MG63 (cell line): ENCODE measurements at places on chromosomes 11 and 22.

- DNase-seq, result no peak
These were observed 159.7 kb downstream of the DDX10 start for GRCh38 chr11:108824545-108824944.

- no peak for DNase-seq
These were observed 9.6 kb downstream of the CDPF1 start for GRCh38 chr22:46240506-46240905.

- no peak for DNase-seq
These were observed 29.3 kb downstream of the RTN3 start for GRCh38 chr11:63710476-63711217.

DNA sequence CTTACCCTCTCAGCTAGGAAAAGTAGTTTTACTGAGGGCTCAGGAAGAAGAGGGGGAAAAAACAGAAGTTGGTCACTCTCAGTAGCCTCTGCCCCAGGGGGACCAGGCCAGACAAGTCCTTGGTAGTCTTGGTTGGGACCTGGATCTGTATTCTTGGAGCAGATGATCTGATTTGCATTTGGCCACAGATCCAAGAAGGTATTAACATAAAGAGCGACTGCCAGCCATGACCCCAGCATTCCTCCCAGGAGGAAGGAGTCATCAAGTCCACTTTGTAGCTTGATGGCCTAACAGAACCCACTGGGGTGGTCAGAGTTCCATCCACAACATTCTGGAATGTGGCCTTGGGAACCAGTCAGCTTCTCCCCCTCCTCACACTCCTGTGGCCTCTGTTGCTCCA, 6.0 kb upstream of the LRRC10B start:
- DNase-seq, result no peak

GRCh38 chr11:109223451-109223850, 198.5 kb upstream of the C11orf87 start:
- no peak for DNase-seq

DNA sequence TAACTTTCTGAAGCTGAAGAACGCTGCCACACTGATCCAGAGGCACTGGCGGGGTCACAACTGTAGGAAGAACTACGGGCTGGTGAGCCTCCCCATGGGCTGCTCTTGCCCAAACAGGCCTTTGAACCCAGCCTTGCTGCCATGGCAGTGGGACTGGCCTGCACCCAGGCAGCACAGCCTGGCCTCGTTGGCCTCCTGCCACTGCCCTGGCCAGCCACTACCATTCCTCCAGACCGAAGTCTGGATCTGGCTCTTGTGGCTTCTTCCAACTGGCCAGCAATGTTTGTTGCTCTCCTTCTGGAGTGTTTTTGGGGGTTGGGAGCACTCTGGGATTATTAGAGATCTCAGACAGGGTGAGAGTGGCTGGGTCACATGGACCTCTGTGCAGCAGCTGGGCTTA, 51.0 kb downstream of the MYO7A start:
- DNase-seq, result peak; percentile 25

GRCh38 chr11:120060512-120060911, 77.4 kb downstream of the TRIM29 start:
- DNase-seq, result no peak

DNA sequence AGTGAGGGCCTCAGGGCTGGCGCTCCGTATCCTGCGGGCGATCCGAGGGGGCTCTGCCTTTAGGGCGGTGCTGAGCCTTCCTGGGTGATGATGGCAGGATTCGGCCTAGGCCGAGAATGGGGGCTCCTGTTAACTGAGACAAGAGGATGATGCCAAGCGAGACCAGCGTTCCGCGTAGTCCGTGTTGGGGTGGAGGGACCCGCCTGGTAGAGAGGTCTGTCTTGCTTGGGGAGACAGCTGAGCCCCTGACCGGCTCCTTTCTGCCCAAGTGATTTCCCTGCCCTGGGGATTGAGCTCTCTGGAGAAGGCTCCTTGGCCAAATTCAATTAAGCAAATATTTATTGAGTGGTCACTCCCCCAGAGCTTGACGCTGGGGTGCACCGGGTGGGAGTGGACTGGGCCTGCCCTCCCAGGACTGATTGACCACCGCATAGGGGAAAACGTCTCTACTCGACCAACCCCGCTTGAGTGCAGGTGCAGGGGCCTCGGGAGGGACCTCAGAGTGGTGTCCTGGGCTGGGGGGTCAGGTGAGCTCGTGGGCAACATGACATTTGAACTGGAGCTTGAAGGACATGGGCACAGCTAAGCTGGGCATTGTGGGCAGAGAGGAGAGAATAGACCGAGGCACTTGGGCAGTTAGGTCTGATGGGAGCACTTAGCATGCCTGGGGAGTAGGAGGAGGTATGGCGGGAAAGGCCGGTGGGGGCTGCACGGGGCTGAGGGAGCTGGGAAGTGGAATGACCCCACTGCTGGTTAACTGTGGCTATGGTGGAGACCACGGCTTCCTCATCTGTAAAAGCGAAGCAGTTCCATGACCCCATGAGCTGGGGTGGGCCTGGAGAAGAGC, 1.1 kb downstream of the GNAZ start:
- DNase-seq, result no peak

DNA sequence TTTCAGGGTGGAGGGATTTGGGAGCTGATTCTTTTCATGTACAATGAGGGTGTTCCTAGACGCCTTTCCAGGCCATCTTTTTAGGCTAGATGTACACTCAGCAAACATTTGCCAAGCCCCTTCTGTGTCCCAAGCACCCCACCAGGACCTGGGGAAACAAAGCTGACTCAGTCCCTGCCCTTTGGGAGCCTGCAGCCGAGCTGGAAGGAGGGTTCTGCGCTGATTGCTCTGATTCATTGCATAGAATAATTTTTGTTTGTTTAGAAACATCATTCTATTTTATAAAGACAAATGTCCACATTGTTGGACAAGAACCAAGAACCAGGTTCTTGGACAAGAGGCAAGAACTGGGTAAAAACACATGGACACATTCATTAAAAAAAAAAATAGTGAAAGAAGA, 16.7 kb downstream of the TP53AIP1 start:
- DNase-seq, result no peak

DNA sequence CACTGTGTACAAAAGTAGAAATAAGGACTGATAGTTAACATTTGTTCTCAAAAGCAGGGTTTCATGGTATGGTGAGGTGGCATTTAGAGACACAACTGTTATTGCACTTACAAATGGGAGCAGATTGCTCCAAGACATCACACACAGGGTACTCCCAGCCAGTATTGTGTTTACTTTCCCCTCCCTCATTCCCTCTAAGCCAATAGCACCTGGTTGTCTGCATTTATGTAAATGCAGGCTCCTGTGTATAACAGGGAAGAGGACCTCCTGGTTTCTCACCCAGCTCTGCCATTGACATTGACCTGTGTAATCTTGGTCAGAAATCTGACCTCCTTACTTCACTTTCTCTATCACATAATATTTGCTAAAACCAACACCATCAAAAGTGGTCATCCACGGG, 154.4 kb downstream of the NAV2 start:
- no peak for DNase-seq

- DNase-seq, result no peak
These were observed 15.5 kb downstream of the OTUB1 start for GRCh38 chr11:64001484-64002420.

- peak; percentile 27 for DNase-seq
These were observed 2.5 kb upstream of the LRRC74B start for GRCh38 chr22:21042978-21043859.

GRCh38 chr11:3933165-3933628, 77.7 kb downstream of the STIM1 start:
- no peak for DNase-seq

GRCh38 chr22:39598017-39598965, 27.7 kb downstream of the CACNA1I start:
- DNase-seq, result no peak

- DNase-seq, result no peak
These were observed 6.1 kb downstream of the WNT7B start for GRCh38 chr22:45970705-45971407.

- DNase-seq, result no peak
These were observed 20.2 kb downstream of the BARX2 start for GRCh38 chr11:129395883-129396282.

GRCh38 chr11:69915501-69916250, 96.5 kb upstream of the FGF3 start:
- peak; percentile 72 for DNase-seq

DNA sequence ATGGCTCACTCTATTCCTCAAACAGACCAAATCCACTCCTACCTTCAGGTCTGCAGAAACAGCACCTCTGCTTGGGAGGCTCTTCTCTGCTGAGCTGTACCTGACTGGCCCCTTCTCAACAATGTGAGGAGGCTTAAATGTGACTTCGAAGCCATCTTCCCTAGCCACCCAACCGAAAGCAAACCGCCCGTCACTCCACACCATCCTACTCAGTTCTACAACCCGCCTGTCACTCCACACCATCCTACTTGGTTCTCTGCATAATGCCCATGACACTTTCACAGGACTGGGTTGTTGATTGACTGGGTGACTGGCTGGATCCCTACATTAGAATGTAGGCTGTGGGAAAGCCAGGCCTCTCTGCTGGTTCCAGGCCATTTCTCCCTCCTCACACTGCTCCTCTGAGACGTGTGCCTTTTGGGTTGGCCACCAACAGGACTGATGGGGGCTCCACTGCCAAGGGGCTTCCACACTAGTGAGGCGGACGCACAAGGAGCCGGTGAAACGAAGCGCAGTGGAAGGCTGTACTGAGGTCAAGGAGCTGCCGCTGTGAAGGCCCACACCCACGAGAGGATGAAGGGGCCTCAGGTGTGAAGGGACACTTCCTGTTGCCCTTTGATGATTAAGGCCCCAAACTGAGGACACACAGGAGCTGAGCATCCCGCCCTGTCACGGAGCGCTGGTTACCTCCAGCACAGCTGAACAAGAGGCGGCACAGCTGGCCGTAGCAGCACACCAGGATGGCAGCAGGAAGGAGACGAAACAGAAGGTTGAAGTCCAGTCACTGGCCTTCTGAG, 47.5 kb upstream of the SPATA19 start:
- no peak for DNase-seq

GRCh38 chr11:112523031-112523430, 262.4 kb upstream of the PLET1 start:
- no peak for DNase-seq

- peak; percentile 38 for DNase-seq
These were observed 47.2 kb downstream of the C11orf58 start for GRCh38 chr11:16785520-16786128.

DNA sequence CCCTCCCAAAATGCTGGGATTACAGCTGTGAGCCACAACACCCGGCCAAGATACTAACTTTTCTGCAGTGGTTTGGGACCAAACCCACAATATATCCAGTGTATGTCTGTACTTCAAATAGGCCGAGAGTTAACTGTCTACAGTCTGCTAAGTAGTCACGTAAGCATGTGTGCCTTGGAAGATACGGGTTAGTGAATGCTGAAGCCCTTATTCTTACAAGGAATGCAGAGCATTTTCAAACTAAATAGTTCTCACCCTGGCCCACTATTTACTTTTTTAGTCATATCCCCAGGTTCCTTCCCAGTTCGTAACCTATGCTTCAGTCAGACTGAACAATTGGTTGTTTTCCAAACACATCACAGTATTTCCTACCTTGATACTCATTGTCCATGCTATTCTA, 176.0 kb downstream of the WNT11 start:
- no peak for DNase-seq

DNA sequence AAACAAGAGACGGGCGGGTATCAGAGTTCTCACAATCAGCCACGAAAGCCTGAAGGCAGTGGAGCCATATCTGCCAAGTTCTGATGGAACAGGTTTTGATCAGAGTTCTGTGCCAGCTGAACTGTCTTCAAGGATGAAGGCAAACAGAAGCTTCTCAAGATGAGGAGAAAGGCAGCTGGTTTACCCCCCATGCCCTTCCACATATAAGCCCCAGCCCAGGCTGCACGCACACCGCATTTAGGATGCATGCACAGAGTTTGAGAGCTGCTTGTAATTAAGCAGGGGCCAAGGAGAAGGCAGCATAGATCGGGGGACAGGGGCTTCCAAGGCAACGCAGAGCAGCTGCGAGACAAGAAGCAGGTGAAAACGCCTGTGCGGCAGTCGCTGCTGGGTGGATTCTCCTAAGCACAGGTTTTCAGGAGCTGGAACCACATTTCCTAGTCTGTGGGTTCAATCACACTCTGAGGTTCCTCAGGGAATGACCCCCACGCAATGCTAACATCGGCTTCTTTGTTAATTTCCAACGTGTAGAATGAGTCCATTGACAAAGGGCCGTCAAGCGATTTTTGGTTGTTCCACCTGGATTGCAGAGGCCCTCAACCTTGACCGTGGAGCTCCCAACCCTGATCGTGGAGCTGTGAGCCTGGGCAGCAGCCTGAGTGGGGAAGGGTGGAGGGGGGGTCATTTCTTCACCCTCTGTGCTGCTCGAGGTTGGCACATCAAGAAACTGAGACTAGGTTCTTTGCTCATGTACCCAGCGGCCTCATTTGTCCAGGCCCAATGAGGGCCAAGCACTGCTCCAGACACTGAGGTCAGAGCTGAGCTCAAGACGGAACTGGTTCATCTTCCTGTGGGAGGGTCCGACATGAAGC, 81.7 kb upstream of the SHISAL1 start:
- no peak for DNase-seq

GRCh38 chr22:30167296-30167695, 79.3 kb downstream of the LIF start:
- DNase-seq, result no peak

DNA sequence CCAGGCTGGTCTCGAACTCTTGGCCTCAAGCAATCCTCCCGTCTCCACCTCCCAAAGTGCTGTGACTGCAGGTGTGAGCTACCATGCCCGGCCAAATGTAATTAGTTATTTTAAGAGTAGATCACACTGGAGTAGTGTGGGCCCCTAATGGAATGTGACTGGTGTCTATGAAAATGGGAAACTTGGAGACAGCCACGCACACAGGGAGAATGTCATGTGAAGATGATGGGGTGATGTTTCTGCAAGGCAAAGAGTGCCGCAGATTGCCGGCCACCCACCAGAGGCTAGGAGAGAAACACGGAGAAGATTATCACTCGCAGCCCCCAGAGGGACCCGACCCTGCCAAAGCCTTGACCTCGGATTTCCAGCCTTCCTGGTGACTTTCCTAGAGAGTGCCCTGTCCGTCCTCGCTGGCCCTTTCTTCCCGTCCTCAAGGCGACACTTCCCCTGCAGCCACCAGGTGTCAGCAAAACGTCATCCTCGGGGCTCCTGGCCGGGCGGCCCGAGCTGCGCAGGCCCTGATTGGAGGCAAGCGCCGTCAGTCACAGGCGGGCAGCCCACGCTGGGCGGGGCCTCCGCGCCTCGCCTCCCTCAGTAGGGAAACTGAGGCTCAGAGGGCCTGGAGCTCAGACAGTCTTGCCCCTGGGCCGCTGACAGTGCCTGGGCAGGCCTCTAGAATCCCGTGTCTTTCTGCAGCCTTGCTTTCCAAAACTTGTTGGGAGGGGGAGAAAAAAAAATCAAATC, 16.3 kb downstream of the CRYBB2 start:
- peak; percentile 83 for DNase-seq

DNA sequence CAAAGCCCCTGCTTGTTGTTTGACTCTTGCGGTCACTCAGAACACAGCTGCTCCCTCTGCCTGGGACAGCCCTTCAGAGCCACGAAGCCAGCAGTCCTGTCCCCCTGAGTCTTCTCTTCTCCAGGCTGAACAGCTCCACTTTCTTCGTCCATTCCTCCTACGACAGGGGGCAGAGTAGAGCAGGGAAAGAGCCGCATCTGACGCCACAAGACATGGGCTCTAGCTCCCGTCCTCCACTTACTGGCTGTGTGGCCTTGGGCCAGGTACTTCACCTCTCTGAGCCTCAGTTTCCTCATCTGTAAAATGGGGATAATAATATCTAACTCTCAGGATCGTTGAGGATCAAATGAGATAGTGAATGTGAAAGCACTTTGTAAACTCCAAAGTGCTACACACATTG, 29.9 kb downstream of the CHRDL2 start:
- DNase-seq, result no peak
